IPS DF 6.9 (cell line): ENCODE measurements at places on chromosomes 6 and 20.

- no peak for DNase-seq
- no peak overlapping the region for H3K27ac ChIP-seq
- H3K4me3 ChIP-seq = no peak overlapping the region
- H3K27me3 ChIP-seq = no peaks in the 10 kb centered on the region
- no peaks in the 10 kb centered on the region for H3K4me1 ChIP-seq
Observed at GRCh38 chr6:113755449-113756289, 101.5 kb upstream of the MARCKS start.

- H3K27ac ChIP-seq = no peak overlapping the region
- H3K4me1 ChIP-seq = peaks cover 3% of the 10 kb centered on the region
- DNase-seq = no peak
Observed at GRCh38 chr6:20706939-20707485, 172.8 kb downstream of the CDKAL1 start.

GRCh38 chr6:34743625-34744293, 13.5 kb upstream of the SNRPC start:
- no peak overlapping the region for H3K27ac ChIP-seq
- H3K27me3 ChIP-seq = no peaks in the 10 kb centered on the region
- no peaks in the 10 kb centered on the region for H3K4me1 ChIP-seq
- no peak for DNase-seq

DNA sequence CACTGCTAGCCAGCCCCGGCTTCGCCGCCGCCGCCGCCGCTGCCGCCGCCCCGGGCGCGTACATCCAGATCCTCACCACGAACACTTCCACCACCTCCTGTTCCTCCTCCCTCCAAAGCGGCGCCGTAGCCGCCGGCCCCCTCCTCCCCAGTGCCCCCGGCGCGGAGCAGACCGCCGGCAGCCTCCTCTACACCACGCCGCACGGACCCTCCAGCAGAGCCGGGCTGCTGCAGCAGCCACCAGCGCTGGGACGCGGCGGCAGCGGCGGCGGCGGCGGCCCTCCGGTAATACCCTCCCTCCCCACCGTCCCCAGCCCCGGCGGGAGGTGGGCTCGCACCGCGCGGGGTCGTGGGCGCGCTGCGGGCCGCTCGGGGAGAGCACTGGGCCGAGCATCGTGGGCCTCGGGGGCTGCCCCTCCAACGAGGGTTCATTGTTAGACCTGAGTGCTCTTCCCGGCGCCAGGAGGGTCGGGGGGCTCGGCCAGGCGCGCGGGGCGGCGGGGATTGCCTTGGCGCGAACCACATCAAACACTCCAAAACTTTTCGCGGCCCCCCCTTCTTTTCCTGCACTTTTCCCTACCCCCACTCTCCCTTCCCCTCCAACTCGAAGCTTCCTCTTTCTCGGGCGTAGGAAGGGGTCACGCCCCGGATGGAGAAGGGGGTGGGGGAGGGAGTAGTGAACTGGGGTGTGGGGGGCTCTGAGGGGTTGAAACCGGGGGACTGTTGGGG, 827 bp downstream of the E2F3 start:
- H3K27me3 ChIP-seq = no peaks in the 10 kb centered on the region
- peak overlapping the region; percentile 98 for H3K4me3 ChIP-seq
- H3K36me3 ChIP-seq = peaks cover 3% of the 10 kb centered on the region; the same call in 1 of the 2 replicates
- H3K4me1 ChIP-seq = no peaks in the 10 kb centered on the region
- no peak overlapping the region for H3K27ac ChIP-seq
- no peak for DNase-seq

DNA sequence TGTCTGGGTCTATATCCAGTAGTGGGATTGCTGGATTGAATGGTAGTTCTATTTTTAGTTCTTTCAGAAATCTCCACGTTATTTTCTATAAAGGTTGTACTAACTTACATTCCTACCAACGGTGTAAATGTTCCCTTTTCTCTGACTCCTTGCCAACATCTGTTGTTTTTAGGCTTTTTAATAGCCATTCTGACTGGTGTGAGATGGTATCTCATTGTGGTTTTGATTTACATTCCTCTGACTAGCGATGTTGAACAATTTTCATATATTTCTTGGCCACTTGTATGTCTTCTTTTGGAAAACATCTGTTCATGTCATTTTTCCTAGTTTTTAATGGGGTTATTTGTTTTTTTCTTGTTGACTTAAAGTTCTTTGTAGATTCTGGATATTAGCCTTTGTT, 99.3 kb downstream of the BMP2 start:
- no peaks in the 10 kb centered on the region for H3K27me3 ChIP-seq
- H3K36me3 ChIP-seq = no peaks in the 10 kb centered on the region
- no peak for DNase-seq
- no peak overlapping the region for H3K4me3 ChIP-seq

DNA sequence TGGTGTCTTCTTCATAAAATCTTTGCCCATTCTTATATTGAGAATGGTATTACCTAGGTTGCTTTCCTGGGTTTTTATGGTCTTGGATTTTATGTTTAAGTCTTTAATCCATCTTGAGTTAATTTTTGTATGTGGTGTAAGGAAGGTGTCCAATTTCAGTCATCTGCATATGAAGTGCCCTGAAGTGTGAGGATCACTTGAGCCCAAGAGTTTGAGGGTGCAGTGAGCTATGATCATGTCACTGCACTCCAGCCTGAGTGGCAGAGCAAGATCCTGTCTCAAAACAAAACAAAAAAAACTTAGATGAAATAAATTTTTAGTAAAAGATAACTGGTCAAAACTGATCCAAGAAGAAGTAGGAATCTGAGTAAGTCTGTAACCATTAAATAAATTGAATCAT, 215.4 kb downstream of the TBC1D7 start:
- no peak overlapping the region for H3K27ac ChIP-seq
- H3K36me3 ChIP-seq = no peaks in the 10 kb centered on the region
- no peak overlapping the region for H3K4me3 ChIP-seq
- no peaks in the 10 kb centered on the region for H3K27me3 ChIP-seq
- no peaks in the 10 kb centered on the region for H3K4me1 ChIP-seq

DNA sequence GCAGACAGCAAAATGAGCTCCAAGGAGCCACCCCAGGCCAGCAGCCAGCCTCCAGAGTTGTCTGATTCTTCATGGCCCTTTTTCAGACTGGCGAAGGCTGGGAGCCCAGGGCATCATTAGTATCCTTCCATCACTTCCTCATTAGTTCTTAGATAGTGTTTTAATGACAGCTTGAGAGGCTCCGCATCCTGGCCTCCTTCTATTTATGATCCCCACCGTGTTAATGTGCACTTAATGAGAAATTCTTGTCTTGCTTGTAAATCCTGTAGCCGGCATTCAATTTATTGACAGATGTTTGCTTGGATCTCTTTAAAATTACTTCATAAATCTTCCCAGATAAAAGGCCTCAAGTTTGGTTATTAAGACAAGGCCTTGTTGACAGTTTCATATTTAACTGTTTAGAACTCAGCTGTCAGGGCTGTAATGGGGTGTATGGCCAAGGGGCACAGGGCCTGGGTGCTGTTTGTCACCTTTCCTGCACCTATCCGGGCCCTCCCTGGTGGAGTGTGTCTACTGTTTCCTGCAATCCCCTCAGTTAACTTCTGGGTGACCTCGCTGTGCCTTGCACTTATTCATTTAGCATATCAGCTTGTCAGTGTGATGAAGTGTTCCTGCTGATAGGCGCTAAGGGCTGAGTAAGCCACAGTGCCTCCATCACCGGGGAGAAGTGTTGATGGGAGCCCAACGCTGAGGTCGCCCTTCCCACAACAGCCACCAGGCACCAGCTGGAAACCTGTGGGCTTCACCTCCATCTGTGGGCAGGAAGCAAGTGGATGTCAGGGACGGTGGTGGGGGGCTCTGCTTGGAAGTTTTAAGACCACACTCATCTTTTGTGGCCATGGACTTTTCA, 169.3 kb downstream of the TSHZ2 start:
- H3K4me1 ChIP-seq = no peaks in the 10 kb centered on the region; the same call in 1 of the 2 replicates
- no peaks in the 10 kb centered on the region for H3K36me3 ChIP-seq
- no peak overlapping the region for H3K4me3 ChIP-seq
- H3K27me3 ChIP-seq = no peaks in the 10 kb centered on the region
- DNase-seq = no peak

GRCh38 chr6:111301946-111302345, 181.1 kb downstream of the REV3L start:
- H3K4me3 ChIP-seq = no peak overlapping the region
- no peaks in the 10 kb centered on the region for H3K4me1 ChIP-seq
- H3K27me3 ChIP-seq = no peaks in the 10 kb centered on the region
- DNase-seq = no peak
- H3K27ac ChIP-seq = no peak overlapping the region

- no peaks in the 10 kb centered on the region for H3K4me1 ChIP-seq
- H3K36me3 ChIP-seq = no peaks in the 10 kb centered on the region
- DNase-seq = no peak
- H3K4me3 ChIP-seq = no peak overlapping the region
- no peaks in the 10 kb centered on the region for H3K27me3 ChIP-seq
Observed at GRCh38 chr6:74757813-74758212, 448.0 kb downstream of the COL12A1 start.

DNA sequence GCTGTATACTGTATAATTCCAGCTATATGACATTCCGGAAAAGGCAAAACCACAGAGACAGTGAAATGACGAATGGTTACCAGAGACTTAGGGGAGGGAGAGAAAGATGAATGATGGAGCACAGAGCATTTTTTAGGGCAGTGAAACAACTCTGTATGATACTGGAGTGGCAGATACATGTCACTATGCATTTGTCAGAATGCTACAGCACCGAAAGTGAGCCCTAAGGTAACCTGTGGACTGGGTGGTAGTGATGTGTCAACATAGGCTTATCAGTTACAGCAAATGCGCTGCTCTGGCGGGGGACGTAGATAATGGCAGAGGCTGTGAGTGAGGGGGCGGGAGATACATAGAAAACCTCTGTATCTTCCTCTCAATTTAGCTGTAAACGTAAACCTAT, 201.3 kb upstream of the SSTR4 start:
- H3K27ac ChIP-seq = no peak overlapping the region
- H3K36me3 ChIP-seq = no peaks in the 10 kb centered on the region
- H3K4me3 ChIP-seq = no peak overlapping the region
- H3K27me3 ChIP-seq = no peaks in the 10 kb centered on the region
- H3K4me1 ChIP-seq = no peaks in the 10 kb centered on the region

DNA sequence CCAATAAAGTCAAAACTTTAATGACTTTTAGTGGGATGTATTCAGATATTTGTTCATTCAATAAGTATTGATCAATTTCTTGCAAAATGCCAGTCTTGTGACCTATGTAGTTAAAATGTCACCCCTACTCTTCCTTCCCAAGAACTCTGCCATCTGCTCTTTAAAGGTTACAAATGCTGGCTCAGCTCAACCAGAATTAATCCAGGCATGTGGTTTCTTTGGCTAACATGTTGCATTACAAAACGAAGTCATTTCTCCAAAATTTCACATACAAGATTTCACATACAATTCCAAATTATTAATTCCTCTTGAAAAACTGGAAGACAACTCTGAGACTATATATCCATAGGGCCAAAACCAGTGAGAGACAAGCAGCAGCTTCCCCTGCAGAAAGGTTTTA, 395.7 kb downstream of the PRKN start:
- H3K4me1 ChIP-seq = no peaks in the 10 kb centered on the region
- DNase-seq = no peak
- no peaks in the 10 kb centered on the region for H3K27me3 ChIP-seq
- H3K36me3 ChIP-seq = no peaks in the 10 kb centered on the region
- no peak overlapping the region for H3K27ac ChIP-seq

DNA sequence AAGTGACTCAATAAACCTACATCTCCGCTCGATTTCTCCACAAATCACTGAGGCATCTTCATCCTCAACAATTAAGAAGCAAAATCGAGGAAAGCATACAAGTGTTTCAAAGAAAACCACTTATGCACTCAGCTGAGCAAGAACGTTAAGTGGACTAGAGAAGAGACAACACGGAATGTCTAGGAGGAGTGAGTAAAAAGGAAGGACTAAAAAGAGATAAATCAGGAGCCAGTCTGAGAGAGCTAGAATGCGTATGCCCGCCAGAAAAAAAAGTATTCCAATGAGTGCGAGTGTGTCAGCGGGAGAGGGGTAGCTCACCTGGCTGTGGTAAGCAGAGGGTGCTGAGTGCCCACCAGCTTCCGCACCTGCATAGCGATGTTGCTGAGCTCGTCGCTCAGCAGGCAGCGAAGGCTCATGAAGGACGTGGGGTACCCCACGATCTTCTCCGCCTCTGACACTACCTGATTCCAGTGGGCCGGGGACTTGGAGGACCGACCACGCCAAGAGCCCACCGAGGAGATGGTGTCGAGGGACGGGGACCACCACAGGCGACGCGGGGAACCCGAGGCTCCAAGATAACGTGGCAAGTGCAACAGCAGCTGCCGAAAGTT, 587 bp downstream of the PDSS2 start:
- DNase-seq = no peak
- H3K27ac ChIP-seq = no peak overlapping the region
- H3K36me3 ChIP-seq = no peaks in the 10 kb centered on the region
- no peaks in the 10 kb centered on the region for H3K27me3 ChIP-seq
- peak overlapping the region; percentile 88 for H3K4me3 ChIP-seq

GRCh38 chr20:13638496-13639149, at the start of gene TASP1:
Gene TASP1, minus strand, starts transcription at chr20:13638932. Its CDS starts 8,854 bp downstream, at chr20:13630078.
- H3K27ac ChIP-seq = no peak within 1 kb of the TSS
- H3K4me3 ChIP-seq = peak within 1 kb of the TSS; percentile 99
- H3K4me1 ChIP-seq = no peaks in the 10 kb centered on the region
- no peaks in the 10 kb centered on the region for H3K27me3 ChIP-seq
- DNase-seq = peak; percentile 98
- H3K36me3 ChIP-seq = no peaks in the 10 kb centered on the region

DNA sequence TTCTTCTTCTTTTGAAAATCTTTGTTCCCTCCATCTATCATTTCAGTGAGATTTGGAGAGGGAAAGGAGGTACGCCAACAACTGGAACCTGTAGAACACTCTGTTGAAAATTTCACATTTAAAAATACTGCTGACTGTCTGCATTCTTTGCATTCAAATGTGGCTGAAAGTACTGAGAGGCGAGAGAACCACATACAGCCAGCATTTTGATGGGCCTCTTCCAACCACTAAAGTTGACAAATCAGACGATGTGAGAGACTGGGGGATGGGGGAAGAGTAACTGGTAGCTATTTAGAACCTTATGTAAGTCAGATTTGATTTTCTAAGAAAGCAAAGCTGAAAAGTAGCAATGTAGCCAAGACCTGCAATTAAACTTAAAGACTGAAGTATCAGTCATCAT, 77.5 kb downstream of the FKBP5 start:
- no peak overlapping the region for H3K4me3 ChIP-seq
- no peak for DNase-seq
- no peaks in the 10 kb centered on the region for H3K36me3 ChIP-seq
- H3K27ac ChIP-seq = no peak overlapping the region
- H3K4me1 ChIP-seq = no peaks in the 10 kb centered on the region; the same call in 1 of the 2 replicates

GRCh38 chr20:7712661-7713060, 227.6 kb downstream of the HAO1 start:
- H3K4me3 ChIP-seq = no peak overlapping the region
- no peak for DNase-seq
- no peaks in the 10 kb centered on the region for H3K27me3 ChIP-seq
- H3K27ac ChIP-seq = no peak overlapping the region

DNA sequence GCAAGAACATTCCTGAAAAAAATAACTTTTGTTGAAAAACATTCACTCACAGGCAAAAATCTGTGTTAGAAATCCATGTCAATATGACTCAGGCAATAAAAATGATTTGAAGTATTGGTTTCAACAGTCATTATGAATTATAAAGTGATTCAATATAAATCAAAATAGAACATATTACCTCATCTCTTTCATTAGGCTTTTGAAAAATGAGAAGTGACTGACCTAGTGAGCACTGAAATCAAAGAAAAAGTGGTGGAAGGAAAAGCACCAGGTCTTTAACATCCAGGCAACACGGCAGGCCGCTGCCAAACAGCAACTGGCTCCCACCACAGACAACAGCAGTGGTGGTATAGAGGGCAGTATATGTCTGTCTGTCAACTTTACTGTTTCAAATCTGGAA, 68.9 kb downstream of the MAN1A1 start:
- no peak overlapping the region for H3K4me3 ChIP-seq
- no peak overlapping the region for H3K27ac ChIP-seq
- H3K4me1 ChIP-seq = no peaks in the 10 kb centered on the region
- no peak for DNase-seq
- H3K27me3 ChIP-seq = no peaks in the 10 kb centered on the region
